ENCODE measurements at places on chromosomes 5 and 9. TPM values are rescaled to one million over a fixed set of nuclear protein-coding genes. Genes with fewer than 3 reads are reported as not detected.

AK8 gene
- 0.21 TPM for total RNA-seq

DNA sequence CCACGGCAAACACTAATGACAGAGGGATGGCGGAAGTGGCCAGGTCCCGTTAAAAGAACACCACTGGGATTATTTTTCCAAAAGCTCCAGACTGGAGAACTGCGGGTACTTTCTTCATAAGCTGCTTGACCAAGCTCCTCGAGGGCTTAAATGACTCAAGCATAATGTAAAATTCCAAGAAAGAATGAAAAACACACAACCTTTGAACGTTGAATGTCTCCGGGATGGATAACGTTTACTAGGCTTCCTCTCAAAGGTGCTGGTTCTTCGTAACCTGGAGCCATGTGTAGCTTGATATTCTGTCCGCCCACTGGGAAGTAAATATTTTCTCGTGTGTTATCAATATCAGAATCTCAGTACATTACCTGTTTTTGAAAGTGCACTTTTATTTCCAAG, 67.6 kb downstream of the EPB41L4B start:
- no peak for DNase-seq

BAAT gene
- not detected for total RNA-seq

GDA gene
- total RNA-seq, result not detected

DNA sequence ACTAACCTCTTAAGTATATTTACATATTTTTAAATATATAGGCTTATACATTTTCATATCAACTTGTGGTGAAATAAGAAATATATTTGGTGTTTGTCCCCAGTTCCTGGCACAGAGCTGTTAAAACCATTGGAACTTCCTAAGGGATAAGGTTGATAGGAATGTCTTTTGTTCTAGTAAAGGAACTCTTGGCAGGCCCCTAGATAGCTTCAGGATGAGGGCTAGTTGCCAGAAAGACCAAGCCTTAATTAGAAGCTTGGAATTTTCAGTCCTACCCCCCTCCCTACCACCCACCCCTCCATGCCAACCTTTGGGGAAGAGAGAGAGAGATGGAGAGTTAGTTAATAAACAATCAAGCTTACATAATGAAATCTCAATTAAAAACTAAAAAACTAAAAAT, 638.6 kb upstream of the ACO1 start:
- DNase-seq, result no peak

DNA sequence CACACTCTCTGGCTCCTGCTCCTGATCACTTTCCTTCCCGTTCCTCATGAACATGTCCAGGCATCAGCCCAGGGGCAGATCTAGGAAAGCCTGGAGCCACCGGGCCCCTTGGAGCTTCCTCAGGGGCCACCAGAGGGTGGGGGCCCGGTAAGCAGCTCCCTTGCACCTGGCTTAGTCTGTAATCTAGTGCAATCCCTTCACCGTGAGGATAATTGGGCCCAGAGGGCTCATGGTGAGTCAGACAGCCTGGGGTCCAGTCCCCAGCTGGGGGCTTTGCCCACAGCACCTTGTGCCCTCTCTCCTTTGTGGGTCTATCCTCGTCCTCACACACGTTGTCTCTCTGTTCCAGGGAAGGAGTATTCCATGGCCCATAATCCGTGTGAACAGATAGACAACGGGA, 10.4 kb upstream of the ALDH1B1 start:
- no peak for DNase-seq

GRCh38 chr5:145558288-145558687, 276.9 kb downstream of the PRELID2 start:
- no peak for DNase-seq

DBH gene
- total RNA-seq, result not detected

SH3PXD2B gene
- 0.25 TPM for total RNA-seq

GRCh38 chr5:145579301-145579700, 255.8 kb downstream of the PRELID2 start:
- no peak for DNase-seq

DNA sequence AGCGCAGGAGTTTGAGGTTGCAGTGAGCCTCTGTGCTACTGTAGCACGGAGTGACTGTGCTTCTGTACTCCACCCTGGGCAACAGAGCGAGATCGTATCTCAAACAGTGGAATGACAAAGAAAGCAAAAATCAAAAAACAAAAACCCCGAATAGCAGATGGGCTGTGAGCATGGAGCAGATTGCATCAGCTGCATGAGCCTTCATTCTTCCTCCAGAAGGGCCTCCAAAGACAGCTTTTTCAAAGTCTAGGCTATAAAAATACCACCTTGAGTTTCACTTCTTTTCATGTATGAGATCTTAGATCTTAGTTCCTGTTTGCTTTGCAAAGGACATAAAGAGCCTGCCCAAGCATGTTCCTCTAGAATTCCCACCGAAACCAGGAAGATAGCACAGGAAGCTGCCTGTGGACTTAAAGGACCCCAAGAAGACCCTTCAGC, 15.0 kb upstream of the HSPB3 start:
- DNase-seq, result peak; percentile 39

DNA sequence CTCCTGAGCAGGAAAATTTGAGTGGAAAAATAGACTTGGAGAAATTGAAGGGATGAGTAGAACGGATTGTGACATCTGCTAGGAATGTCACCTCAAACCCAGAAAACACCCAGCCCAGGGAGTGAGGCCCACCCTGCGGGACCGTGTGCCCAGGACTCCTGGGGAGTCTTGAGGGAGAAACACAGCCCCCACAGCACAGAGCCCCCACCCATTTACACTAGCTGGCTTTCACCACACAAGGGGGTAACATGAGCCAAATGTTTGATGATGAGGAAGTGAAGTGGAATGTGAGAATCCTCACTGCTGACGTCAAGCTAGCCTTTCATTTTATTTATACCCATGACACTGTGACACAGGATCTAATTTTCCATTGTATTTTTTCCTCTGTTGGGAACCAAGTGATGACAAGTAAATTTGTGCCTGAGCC, 42.8 kb upstream of the PDE8B start:
- no peak for DNase-seq

DNA sequence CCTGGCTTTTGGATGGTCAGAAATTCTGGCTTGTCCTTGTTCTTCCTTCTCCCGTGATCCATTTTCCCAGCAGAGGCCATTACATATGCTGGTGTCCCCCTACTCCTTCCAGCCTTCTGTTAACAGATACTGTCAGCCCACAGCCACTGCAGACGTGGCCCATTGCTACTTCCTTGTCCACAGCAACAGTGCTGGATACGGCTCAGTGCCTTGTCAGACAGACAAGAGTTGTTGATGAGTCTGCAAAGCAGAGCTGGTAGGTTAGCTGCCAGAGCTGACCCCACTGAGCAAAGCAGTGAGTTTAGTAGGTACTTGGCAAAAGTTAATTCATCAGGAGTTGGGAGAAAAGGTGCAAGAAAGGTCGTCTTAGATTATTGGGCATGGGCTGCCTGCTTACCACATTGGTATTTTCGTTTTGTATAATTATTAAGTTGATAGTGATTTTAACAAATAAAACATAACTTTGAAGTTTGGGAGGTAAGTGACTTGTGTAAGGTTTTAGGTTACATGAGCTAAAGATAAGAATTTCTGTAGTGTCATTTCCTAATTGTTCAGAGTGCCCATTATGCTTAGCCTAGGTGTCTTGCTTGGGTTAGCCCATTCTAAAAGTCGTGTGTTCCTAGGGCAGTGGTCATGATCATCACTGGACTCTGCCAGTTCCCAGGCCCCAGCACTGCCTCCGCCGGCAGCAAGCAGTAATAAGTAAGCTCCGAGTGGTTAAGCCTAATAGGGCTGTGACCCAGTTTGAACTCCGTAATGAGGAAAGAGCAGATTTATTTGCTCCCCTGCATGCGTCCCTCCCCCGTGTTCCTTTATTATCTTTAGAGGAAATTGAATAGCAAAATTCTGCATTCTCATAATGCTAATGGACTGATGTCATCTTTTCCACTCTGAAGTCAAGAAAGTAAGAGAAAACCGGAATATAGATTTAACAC, 292.0 kb downstream of the FANCC start:
- no peak for DNase-seq

DNA sequence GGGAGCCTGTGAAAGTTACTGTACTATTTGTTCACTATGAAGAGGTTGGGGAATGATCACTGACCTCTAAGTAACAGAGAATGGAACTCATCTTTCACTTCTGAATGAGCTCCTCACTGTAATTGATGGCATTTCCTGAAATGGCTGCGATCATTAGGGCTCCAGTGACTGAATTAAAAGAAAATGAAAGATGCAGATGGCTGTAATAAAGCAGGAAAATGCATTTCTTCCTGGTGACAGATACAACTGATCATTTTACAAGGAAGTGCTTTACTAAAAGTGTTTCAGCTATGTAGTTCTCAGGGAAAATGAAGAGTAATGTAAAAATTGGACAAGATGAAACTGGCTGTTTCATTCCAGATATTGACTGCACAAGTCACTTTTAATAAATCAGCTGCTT, 1200.6 kb upstream of the NUDT12 start:
- no peak for DNase-seq

- DNase-seq, result no peak
Measured at GRCh38 chr9:6051511-6051950, 36.1 kb upstream of the RANBP6 start.

DNA sequence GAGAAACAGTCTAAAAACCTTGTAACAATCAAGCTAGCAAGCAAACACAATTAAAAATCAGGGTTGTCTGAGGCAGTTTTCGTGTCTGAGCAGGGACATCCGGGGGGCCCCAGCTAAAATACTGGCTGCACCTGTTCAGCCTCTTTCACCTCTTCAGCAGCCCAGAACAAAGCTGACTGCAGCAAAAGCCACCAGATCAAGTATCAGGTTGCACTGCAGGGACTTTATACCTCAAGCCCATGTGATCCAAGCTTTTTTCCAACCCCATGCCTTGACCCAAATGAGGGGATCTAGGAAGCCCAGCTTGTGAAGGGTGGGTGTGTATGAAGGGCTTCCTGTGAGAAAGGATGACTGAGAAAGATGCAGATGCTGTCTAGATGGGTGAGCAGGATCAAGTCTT, 133.4 kb downstream of the SEMA6A start:
- no peak for DNase-seq

- no peak for DNase-seq
Measured at GRCh38 chr5:60833520-60833919, 10.5 kb downstream of the ELOVL7 start.

PCDHB15 gene
- not detected for total RNA-seq

- DNase-seq, result no peak
Measured at GRCh38 chr5:53071738-53072137, 37.8 kb downstream of the MOCS2 start.

LAMC3 gene
- total RNA-seq, result not detected

GRIN1 gene
- not detected for total RNA-seq

DNA sequence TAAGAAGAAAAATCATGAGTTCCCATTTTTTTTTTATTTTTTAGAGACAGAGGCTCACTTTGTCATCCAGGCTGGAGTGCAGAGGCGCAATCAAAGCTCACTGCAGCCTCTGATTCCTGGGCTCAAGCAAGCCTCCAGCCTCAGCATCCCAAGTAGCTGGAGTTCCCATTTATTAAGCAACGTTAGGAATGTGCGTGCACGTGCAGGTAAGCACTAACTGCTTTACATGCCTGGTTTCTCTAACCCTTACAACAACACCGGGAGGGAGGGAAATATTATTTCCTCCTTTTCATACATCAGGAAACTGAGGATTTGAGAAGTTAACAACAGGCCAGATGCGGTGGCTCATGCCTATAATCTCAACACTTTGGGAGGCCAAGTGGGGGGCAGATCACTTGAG, 16.3 kb upstream of the CDC23 start:
- no peak for DNase-seq

- no peak for DNase-seq
Measured at GRCh38 chr5:102737805-102738469, 17.2 kb upstream of the PAM start.

DNA sequence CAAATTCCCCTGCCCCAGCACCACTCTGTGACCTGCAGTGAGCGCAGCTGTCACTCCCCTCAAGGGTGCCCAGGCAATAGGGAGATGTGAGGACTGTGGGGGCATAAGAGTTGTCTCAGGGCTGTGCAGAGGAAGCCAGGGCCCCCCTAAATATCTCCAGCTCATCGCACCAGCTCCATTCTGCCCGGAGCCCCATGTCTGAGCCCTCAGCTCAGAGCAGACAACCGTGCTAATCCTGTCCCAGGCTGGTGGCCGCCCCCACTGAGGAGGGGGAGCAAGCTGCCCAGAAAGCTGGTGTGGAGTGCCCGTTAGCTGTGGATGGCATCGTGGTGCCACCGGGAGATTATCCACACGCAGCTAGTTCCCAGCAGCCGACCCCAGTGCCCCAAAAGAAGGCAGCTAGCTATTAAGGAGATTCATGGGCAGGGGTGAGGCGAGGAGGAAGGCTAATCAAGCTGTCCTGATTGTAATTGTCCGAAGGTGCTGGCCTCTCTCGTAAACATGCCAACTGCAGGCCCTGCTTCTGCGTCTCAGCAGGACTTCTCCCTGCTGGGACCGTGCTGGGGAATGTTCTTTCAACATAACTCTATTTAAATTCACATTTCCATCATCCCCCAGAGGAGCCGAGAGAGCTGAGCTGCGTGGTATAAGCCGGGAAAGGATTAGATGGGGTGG, 17.0 kb upstream of the FIBCD1 start:
- DNase-seq, result no peak

GRCh38 chr9:111999319-111999718, 102.7 kb downstream of the UGCG start:
- DNase-seq, result no peak

GRCh38 chr5:90529939-90530677, 724 bp upstream of the LYSMD3 start:
- peak; percentile 82 for DNase-seq

- no peak for DNase-seq
Measured at GRCh38 chr9:12276505-12276904, 416.7 kb upstream of the TYRP1 start.

- no peak for DNase-seq
Measured at GRCh38 chr9:15696979-15697378, 144.1 kb downstream of the CCDC171 start.

All from natural killer cell (primary cell).